Activated T-helper 1 cell treated with anti-CD3 and anti-CD28 coated beads, Interleukin-2, amount 50 U/mL, for 16 hours (primary cell): ENCODE measurements at places on chromosomes 6 and 20.

- no peak for DNase-seq
These were observed 64.9 kb upstream of the NUP153 start for GRCh38 chr6:17771609-17772008.

DNA sequence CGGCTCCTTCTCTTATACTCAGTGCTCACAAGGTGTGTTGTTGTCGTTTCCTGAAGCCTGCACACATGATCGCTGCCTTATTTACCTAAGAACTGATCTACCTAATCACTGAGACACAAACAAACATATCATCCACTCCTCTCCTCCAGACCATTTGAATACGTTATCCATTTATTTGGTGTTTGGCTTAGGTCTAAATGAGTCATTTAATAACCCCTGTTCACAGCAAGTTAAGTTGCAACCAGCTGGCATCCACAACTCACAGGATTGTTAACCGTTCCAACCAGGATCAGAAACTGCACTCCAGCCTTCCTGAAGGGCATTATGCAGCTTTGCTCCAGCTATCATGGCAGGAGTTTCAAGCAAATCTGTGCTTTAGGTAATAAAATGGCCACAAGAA is 511.1 kb upstream of the MAP3K7 start:
- no peak for DNase-seq

DNA sequence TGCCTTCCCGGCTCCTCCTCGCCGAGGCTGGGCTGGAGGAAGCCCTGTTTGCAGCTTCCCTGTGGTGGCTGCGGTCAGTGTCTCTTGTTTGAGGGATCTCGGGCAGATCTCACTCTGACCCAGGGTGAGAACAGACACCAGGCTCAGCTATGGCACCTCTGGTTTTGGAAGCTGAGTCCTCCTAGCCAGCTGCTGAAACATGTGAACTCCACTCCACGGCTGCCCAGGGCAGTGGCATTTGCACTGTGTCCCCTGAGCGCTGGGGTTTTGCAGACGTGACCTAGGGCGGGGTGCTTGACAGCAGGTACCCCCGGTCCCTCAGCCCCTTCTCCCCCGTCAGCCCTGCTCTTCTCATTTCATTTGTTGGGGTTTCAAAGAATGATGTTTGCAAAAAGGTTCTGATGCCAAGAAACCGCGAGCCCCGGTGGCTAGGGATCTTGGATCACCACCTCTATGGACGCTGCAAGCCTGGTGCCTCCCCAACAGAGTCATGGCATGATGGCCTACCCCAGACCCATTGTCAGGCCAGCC is 55.0 kb upstream of the DACT2 start:
- no peak for DNase-seq

GRCh38 chr6:105851113-105851580 is 235.0 kb upstream of the PRDM1 start:
- no peak for DNase-seq
